Muscle of back (tissue), 13 donors: ENCODE measurements at places on chromosomes 13 and 19. TPM values are rescaled to one million over a fixed set of nuclear protein-coding genes. Genes with fewer than 3 reads are reported as not detected.

Gene RUBCNL
- polyA plus RNA-seq, result 5.2 TPM

- DNase-seq, result peak; percentile 50
Observed at GRCh38 chr13:46571909-46572595, 19.1 kb downstream of the LRCH1 start.

GRCh38 chr13:46145950-46146349 is 36.0 kb downstream of the LCP1 start:
- no peak for DNase-seq

Gene ZNF729
- 0.15 TPM for polyA plus RNA-seq

DNA sequence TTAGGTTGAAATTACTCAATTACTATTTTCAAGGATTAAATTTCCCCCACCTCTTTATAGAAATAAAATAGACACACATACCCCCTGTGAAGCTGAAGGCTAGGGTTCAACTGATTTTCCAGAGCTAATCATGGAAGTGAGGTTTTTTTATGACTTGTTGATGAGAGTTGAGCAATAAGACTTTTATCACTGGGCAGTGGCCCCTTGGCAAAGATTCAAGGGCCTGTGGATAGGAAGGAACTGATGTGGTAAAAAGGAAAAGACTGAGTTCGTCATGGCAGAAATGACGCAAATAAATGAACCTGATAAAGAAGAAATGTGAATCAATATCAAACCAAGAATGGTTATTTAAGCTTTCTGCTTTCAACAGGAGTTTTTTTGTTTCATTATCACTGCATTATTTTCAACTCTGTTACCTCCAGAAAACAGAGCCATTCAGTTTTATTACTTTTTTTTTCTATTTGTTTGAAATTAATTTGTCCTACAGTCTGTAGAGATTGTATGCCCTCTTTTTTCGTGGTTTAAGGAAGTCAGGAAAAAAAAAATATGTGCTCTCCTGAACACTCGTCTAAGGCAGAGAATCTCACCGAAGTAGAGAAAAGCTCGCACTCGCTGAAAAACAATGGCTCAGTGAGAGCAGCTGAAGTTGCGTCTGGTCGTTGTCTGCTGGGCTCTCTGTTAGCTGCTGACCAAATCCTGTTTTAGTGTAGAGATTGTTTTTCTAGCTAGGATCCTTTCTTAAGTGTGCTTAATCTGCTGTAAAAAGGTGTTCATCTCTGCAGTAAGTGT is 38.9 kb downstream of the STOML3 start:
- DNase-seq, result no peak

Gene KCNN4
- 0.37 TPM for polyA plus RNA-seq

GRCh38 chr13:95226932-95227695 is 74.1 kb downstream of the ABCC4 start:
- peak; percentile 17 for DNase-seq

GRCh38 chr19:58117841-58118575 is 20.0 kb upstream of the ZSCAN18 start:
- DNase-seq, result peak; percentile 2

Gene MATK
- 1.0 TPM for polyA plus RNA-seq

GRCh38 chr13:79197933-79198332 is 208.1 kb downstream of the RBM26 start:
- no peak for DNase-seq

- no peak for DNase-seq
Observed at GRCh38 chr19:1122972-1123363, 19.2 kb downstream of the GPX4 start.

Gene CGB2
- not detected for polyA plus RNA-seq

GRCh38 chr19:50899569-50899968 is 11.6 kb downstream of the KLK4 start:
- DNase-seq, result no peak

DNA sequence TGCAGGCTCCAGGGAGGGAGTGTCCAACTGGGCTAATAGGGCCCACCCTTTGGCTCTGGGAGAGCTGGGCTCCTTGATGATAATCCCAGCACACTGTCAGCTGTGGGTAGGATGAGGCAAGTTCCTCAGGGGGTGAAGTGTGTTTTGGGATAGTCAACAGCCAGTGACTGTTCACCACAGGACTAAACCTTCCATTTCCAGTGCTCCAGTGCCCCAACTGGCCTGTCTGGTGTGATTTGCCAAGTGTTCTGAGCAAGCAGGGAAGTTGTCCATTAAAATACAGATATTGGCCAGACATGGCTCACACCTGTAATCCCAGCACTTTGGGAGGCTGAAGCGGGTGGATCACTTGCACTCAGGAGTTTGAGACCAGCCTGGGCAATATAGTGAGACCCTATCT is 150.9 kb downstream of the TM9SF2 start:
- DNase-seq, result no peak

- DNase-seq, result no peak
Observed at GRCh38 chr13:110311443-110312338, 4.6 kb downstream of the COL4A2 start.

DNA sequence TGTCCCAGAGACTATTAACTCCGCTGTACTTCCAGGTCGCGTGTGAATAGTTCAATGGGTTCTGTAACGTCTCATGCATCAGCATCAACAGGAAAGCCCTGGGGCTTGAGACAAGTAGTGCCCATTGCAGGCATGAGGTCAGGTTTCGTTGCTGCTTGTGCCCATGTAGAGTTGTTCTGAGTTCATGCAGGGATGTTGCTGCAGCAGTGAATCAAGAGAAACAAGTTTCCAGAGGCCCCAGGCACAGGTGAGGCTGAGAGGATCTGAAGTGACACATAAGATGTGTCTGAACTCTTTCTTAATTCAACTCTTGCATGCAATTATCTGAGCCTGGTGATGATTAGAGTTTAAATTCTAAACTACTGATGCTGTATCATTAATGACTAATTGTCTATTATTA is 8.6 kb upstream of the ZNF283 start:
- no peak for DNase-seq

DNA sequence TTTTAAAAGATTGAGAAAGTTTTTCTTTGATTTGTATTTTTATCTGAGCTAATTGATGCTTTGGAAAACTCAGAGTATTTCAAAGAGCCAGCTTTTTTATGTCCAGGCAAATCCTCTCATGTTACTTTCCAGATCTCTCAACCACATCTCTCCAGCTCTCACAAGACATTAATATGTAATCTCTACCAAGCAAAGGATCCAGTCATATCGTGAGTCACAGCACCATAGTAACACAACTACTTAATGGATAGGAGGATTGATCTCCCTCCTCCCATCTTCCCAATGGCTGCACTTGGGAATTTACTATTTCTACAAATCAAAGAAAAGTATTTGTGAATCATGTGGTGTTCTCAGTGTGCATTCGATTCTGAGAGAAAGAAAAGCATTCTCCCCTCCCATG is 63.3 kb downstream of the POU4F1 start:
- no peak for DNase-seq
